A549 treated with CpdA at 1 μM for 4 hours (cell line): ENCODE measurements at places on chromosomes 3 and 15. TPM values are rescaled to one million over a fixed set of nuclear protein-coding genes. Genes with fewer than 3 reads are reported as not detected.

The ARHGAP11A gene
- 51.9 to 115 TPM (median 77.3 TPM) in 5 replicates for total RNA-seq

The CPN2 gene
- not detected in 5 replicates for total RNA-seq

The C3orf85 gene
- total RNA-seq: not detected in 5 replicates

The SERPINI2 gene
- total RNA-seq: not detected in 5 replicates

The SLC9C1 gene
- total RNA-seq: not detected in 5 replicates

The MOBP gene
- 0.09 to 0.25 TPM in 2 of 5 replicates, not detected in the others for total RNA-seq

The HIGD1A gene
- total RNA-seq: 66.2 to 97.5 TPM (median 72.6 TPM) in 5 replicates

The XYLB gene
- 3.5 to 5.5 TPM (median 4.4 TPM) in 5 replicates for total RNA-seq

The ZNF662 gene
- not detected in 5 replicates for total RNA-seq
